HFFc6 (cell line): ENCODE measurements at places on chromosomes 7 and 10. TPM values are rescaled to one million over a fixed set of nuclear protein-coding genes. Genes with fewer than 3 reads are reported as not detected.

DNA sequence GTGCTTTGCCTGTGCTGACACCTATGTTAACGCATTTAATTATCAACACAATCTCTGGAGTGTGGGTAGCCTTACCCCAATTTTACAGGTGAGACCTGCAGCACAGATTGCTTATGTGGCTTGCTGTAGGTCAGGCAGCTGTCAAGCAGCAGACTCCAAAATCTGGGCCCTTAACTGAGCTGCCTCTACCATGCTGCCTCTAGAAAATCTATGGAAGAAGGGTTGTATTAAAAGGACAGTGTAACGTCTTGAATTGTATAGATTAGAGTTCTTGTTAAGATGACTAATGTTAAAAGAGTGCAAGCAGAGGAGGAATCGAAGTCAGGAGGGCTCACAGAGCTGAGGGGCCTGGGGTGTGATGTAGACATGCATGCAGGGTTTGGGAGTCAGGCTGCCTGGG lies 1.2 kb upstream of the PON3 start:
- no peaks in the 10 kb centered on the region for H3K36me3 ChIP-seq
- H3K27ac ChIP-seq: no peak overlapping the region
- H3K4me1 ChIP-seq: peaks cover 4% of the 10 kb centered on the region; the same call in 1 of the 2 replicates
- H3K4me3 ChIP-seq: no peak overlapping the region

DNA sequence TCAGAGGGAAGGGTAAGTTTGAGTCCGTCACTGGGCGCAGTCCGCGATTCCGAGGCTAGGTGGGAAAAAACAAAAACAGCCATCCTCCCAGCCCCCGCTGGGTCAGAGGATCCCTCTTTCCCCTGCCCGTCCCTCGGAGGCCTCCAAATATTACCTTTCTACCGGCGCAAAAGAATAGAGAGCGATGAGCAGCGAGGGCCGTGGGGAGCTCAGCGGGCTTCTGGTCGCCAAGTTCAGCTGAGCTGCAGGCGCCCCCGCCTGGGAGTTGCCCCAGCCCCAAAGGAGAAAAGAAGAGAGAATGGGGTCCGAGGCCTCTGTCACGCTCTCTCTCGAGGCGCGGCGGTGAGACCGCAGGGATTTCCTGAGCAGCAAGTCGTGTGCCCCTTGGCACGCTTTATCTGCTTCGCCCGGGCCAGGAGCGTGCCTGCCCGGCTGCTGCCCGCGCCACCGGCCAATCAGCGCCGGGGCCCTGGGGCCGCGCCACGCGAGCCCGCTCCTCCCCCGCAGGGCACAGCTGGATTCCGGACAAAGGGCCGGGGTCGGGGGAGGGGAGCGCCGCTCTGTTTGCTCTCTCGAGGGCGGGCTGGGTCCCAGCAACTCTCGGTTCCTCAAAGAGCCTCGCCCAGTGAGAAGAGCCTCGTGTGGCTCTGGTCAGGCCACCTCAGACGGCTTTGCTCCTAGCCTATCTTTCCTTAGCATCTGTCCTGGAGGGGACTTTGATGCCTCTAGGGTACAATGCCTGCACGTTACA lies at the start of gene NEUROG3:
NEUROG3 (minus strand) TSS at position 367 of the 751 bp plus-strand sequence. CDS start 379 bp downstream, outside the sequence.
- H3K27me3 ChIP-seq: peaks cover 75% of the 10 kb centered on the region
- no peak within 1 kb of the TSS for H3K4me3 ChIP-seq
- H3K4me1 ChIP-seq: no peaks in the 10 kb centered on the region
- DNase-seq: no peak
- H3K36me3 ChIP-seq: no peaks in the 10 kb centered on the region

DNA sequence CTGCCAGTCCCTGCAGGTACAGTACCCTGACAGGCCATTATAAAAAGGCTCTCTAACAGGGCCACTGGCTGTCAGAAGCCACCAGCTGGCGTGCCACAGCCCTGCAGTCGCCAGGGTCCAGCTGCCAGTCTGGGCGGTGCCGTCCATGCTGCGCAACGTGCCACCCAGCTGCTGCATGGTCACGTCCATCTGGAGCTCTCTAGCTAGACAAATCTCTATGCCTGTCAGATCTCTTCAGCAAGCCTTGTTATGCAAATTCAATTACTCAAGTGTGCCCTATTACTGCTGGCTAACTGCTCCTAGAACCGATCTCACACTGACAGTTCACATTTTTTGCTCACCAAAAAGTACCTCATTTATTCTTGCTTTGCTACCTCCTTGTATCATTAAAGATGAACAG lies 75.9 kb downstream of the HIBADH start:
- DNase-seq: no peak
- peaks cover 16% of the 10 kb centered on the region for H3K4me1 ChIP-seq
- H3K27ac ChIP-seq: no peak overlapping the region

GRCh38 chr10:65670087-65670486 lies 1255.7 kb upstream of the LRRTM3 start:
- peak; percentile 66 for DNase-seq
- H3K36me3 ChIP-seq: no peaks in the 10 kb centered on the region
- no peak overlapping the region for H3K27ac ChIP-seq
- H3K27me3 ChIP-seq: no peaks in the 10 kb centered on the region
- H3K4me1 ChIP-seq: no peaks in the 10 kb centered on the region

DNA sequence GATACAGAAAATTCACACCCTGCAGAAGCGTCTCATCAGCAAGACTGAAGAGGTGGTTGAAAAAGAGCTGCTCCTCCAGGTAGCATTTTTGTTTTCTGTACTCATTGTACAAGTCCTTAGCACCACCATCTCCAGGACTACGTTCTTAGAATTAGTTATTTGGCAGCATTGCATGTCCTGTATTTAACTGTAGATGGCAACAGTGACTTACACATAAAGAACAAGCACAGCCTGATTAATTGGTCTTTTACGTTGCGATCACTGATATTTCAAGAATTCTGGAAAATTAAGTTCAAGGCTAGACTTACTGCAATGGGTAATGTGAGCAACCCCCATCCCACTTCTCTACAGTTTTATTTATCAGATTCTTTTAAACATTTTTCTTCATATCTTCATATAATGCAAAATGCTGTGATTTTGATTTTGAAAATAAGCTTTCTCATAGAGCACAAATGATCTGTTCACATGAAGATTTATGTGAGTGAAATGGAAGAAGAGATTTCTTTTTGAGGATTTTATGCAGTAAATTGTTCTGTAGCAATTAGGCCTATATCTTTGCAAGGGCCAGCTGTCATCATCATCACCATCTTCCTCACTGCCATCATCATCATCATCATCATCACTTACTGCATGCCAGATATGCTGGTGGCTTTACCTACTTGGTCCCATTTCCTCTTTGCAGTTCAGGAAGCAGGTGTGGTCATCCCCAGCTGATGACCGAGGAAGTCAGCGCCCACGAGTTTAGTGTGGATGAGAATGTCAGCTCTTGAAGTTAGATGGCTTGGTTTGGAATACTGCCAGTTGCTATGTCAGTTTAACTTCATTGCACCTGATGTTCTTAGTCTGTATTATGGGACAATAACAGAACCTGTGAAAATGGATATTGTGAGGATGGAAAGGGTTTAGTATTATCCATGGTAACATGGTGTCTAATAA lies 53.4 kb downstream of the CFAP58 start:
- no peak overlapping the region for H3K4me3 ChIP-seq
- H3K27ac ChIP-seq: no peak overlapping the region
- H3K27me3 ChIP-seq: peaks cover 11% of the 10 kb centered on the region; the same call in 1 of the 2 replicates
- no peaks in the 10 kb centered on the region for H3K4me1 ChIP-seq
- peak; percentile 69 for DNase-seq

- peak overlapping the region; percentile 72; the same call in 1 of the 2 replicates for H3K27ac ChIP-seq
- no peak for DNase-seq
- no peak overlapping the region for H3K4me3 ChIP-seq
- H3K36me3 ChIP-seq: no peaks in the 10 kb centered on the region
Observed at GRCh38 chr10:29583674-29584073, 51.1 kb downstream of the SVIL start.

DNA sequence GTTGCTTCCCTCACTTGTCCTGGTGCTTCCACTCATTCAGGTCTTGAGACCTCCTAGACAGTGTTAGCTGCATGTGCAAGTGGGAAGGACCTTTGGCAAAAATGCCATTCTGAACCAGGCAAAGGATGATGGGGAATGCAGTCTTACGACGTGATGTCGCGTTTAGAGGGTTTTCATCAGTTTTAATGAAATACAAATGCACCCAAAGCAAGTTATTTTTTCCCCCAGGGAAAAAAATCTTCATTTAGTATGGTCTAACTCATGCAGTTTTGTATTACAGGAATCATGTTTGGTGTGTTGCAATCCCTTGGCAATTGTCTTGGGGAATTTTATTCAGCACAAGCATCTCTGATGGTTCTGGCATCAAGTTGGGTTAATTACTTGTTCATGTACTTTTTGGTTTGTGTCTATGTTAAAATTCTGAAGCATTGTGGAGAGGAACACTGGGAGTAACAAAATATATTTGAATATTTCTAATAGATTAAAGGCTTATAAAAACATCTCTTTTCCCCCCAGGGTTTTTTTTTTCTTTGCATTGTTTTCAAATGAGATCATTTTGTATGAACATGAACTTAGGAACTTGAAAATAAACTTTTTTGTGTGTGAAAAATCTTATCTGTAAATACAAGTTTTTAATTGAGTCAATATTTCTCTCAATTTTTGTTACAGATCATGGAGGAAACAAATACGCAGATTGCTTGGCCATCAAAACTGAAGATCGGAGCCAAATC lies 188.9 kb downstream of the BICC1 start:
- H3K27me3 ChIP-seq: peaks cover 3% of the 10 kb centered on the region
- peaks cover 40% of the 10 kb centered on the region for H3K36me3 ChIP-seq
- H3K4me3 ChIP-seq: peak overlapping the region; percentile 80

DNA sequence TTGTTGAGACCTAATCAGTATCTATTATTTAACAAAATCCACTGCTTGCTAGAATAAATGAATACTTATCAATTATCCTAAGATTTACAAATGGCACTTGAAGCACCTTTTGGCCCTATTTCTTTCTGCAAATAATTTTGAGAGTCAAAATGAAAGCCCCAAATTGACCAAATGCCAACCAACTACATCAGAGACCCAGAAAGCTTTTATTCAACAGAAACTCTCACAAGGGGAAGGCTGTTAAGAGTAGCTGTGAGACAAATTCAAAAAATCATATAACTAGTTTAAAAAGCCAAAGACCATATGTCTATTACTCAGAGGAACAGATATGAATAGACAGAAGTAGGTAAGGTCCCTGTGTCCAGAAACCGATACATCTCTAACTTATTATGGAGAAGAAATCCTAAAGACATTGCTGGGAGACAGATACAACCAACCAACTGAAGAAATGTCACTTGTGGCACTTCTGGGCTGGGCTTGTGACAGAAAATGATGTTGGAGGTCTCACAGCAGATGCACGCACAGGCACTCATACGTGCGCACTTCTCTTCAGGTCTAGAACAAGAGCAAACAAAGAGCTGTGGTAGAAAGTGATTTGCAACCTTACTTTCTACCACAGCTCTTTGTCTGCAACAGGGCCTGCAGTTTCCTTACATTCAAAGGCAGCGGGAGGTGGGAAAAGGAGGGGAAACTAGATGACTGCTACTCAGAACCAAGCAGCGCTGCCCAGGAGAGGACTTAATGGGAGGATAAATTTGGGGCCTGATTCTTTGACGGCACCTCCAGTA lies 58.6 kb upstream of the KCNIP2 start:
- H3K4me3 ChIP-seq: no peak overlapping the region
- H3K4me1 ChIP-seq: peaks cover 13% of the 10 kb centered on the region
- no peaks in the 10 kb centered on the region; the same call in 1 of the 2 replicates for H3K27me3 ChIP-seq
- no peak overlapping the region for H3K27ac ChIP-seq
- H3K36me3 ChIP-seq: no peaks in the 10 kb centered on the region

Gene NUTM2B
- 0.33 to 0.42 TPM in 2 of 3 replicates, not detected in the other for total RNA-seq

GRCh38 chr7:112257073-112257472 lies 50.6 kb downstream of the ZNF277 start:
- no peaks in the 10 kb centered on the region for H3K36me3 ChIP-seq
- H3K4me3 ChIP-seq: no peak overlapping the region
- H3K27me3 ChIP-seq: peaks cover 2% of the 10 kb centered on the region
- no peaks in the 10 kb centered on the region for H3K4me1 ChIP-seq
- H3K27ac ChIP-seq: no peak overlapping the region

DNA sequence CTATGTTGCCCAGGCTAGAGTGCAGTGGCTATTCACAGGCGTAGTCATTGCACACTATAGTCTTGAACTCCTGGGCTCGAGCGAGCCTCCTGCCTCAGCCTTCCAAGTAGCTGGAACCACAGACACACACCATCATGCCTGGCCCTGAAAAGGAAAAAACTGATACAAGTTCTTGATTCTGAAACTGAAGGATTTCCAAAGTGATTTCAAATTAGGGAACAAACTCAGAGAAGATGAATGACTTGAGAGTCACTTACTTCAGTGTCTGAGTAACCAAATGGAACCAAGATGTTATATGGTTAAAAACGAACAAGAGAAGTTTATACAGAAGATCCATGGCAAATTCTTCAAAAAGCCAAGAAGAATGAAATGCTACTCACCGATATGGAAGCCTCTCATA lies 14.4 kb downstream of the CWF19L1 start:
- no peak overlapping the region for H3K4me3 ChIP-seq
- DNase-seq: no peak
- no peak overlapping the region for H3K27ac ChIP-seq
- peaks cover 25% of the 10 kb centered on the region for H3K36me3 ChIP-seq

DNA sequence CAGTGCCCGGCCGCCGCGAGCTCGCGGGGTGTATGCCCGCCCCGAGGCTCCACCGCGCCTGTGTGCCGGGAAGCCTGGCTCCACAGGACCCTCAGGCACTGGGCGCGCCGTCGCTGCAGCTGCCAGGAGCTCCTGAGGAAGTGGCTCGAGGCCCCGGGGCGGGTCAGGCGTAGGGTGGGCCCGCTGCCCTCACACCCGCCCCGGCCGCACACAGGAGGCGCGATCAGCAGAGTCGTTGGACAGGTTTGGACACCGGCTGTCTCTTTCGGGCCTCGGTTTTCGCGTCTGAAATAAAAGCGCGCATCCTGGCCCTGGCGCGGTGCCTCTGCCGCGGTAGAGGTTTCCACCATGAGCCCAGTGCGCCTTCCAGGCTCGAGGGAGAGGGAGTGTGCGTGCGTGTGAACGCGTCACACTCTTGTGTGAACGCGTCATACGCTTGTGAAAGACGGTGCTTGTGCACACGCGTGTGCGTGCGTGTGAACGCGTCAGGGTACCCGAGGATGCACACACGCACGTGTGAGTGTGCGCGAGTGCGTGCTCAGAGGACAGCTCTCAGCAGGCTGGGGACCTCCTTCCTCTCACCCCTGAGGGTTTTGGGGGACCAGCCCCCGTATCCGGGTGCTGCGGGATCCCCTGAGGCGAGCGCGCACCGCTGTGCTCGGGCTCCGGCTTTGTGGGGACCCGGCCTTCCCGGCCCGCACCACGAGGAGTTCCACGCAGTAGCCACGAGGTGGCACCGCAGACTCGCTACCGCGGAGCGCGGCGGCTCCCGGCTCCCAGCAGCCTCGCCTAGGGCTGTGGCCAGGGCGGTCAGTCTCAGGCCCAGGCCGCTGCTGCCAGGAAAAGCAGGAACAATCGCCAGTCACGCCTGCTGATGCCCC lies 83.8 kb downstream of the BMS1 start:
- peak overlapping the region; percentile 44; the same call in 1 of the 2 replicates for H3K4me3 ChIP-seq
- peaks cover 24% of the 10 kb centered on the region for H3K27me3 ChIP-seq
- no peak overlapping the region for H3K27ac ChIP-seq
- H3K4me1 ChIP-seq: peaks cover 10% of the 10 kb centered on the region
- DNase-seq: peak; percentile 70

- H3K27ac ChIP-seq: no peak overlapping the region
- DNase-seq: no peak
- no peaks in the 10 kb centered on the region for H3K27me3 ChIP-seq
- peaks cover 17% of the 10 kb centered on the region for H3K4me1 ChIP-seq
- no peak overlapping the region for H3K4me3 ChIP-seq
Observed at GRCh38 chr7:17412883-17413282, 114.4 kb downstream of the AHR start.

GRCh38 chr7:92915348-92915747 lies 79.0 kb upstream of the CDK6 start:
- no peak for DNase-seq
- peaks cover 17% of the 10 kb centered on the region for H3K4me1 ChIP-seq
- H3K27ac ChIP-seq: no peak overlapping the region
- H3K4me3 ChIP-seq: no peak overlapping the region
- no peaks in the 10 kb centered on the region for H3K36me3 ChIP-seq

Gene ATG9B
- 0.22 to 0.24 TPM in 2 of 3 replicates, not detected in the other for total RNA-seq

Gene KCNMA1
- total RNA-seq: 94.0 to 194 TPM (median 156 TPM) in 3 replicates
